ENCODE measurements at places on chromosomes 16 and 17.
A peak's percentile ranks its signal among the peaks of the same experiment; 100 is the strongest.

DNA sequence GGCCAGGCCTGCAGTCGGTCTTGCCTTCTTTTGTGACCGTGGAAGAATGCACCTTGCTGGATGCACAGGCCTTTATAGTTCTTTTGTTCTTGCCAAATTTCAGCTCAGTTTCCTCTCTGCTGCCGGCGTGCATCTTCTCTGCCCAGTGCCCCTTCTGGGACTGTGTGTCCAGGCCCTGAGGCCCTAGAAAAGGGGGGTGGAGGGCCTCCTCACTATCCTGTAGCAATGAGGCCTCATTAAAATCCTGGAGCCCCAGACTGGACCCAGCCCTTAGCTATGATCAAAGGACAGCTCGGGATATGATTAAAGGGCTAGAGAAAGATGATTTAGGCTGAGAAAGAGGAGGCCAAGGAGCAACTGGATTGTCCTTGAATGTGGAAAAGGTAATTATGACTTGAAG, 229.8 kb downstream of the SEC14L1 start:
- no peak for DNase-seq

DNA sequence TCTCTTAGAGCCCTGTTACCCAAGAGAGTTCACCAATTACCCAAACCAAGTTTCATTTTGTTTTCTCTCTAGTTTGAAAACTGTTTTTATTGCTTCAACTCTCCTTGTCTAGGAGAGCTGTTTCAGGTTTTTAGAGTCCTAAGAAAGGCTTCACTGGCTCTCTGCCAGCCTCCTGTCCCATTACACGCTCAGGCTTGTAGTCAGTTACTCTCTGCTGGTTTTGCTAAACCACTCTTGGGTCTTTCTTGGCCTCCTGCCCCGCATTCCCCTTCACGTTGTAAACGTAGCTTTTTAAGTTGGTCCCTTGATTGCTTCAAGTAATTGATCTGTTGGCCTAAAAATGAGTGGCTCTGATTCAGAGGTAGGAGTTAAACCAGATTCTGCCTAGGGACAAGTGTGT, 529.1 kb downstream of the MAF start:
- no peak for DNase-seq

DNA sequence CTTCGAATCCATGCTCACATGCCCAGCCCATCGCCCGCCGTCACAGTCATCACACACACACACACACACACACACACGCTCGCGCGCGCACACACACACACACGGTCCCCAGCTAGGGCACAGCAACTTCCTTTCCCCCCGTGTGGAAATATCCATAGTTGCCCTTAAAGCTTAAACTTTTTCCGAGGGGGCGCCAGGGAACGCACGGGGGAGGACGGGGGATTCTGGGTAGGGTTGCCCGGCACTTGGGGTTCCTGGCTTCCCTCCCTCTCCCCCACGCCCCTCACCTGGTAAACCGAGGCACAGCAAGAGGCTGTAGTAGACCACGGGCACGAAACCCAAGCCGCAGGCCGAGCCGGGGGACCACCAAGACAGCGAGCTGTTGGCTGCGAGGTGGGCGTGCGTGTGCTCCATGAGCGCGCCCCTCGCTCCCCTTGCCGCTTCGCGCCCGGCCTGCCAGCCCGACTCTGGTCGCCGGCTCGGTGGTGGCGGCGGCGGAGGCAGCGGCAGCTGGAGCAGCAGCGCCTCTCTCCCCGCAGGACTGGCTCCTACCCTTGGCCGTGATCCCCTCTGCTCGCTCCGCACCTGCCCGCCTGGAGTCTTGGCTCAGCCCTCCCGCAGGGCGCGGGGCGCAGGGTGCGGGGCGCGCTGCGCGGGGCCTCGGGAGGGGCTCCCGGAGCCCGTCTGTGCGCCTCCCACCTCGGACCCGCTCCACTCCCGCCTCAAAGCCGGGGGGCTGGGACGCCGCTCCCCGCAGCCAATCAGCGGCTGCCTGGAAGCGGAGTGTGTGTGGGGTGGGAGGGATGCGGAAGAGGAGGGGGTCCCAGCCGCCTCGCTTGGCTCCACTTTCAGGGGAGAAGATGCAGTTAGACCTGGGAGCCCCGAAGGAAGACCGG, at the start of gene GPR139:
GPR139 (minus strand) TSS at position 688 of the 896 bp plus-strand sequence; CDS start at position 414, 274 bp downstream.
- peak; percentile 11 for DNase-seq

DNA sequence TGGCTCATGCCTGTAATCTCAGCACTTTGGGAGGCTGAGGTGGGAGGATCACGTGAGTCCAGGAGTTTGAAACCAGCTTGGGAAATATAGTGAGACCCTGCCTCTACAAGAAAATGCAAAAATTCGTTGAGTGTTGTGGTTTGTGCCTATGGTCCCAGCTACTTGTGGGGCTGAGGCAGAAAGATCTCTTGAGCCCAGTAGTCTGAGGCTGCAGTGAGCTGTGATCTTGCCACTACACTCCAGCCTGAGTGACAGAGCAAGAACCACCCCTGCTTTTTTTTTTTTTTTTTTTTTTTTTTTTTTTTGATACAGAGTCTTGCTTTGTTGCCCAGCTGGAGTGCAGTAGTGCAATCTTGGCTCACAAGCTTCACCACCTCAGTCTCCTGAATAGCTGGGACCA, 34.0 kb downstream of the ITGB3 start:
- DNase-seq: no peak

DNA sequence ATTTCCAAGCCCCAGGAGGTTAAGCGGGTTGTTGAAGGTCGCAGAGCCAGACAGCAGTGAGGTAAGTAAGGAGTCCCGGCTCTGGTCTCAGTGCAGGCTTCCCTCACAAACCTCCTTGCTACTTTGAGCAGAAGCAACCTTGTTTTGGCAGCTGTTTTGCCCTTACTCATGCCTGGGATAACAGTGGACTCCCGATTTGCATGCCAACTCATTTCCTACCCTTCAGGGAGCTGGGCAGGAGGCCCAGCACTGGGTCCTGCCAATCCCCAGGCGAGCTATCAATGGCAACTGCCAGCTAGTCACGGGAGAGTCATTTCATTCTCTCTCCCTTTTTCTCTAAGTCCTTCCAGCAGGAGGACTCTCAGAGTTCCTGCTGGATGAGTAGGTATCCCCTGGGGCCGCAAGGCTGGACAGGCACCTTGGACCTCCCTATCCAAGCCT, 72.0 kb upstream of the KSR1 start:
- no peak for DNase-seq

DNA sequence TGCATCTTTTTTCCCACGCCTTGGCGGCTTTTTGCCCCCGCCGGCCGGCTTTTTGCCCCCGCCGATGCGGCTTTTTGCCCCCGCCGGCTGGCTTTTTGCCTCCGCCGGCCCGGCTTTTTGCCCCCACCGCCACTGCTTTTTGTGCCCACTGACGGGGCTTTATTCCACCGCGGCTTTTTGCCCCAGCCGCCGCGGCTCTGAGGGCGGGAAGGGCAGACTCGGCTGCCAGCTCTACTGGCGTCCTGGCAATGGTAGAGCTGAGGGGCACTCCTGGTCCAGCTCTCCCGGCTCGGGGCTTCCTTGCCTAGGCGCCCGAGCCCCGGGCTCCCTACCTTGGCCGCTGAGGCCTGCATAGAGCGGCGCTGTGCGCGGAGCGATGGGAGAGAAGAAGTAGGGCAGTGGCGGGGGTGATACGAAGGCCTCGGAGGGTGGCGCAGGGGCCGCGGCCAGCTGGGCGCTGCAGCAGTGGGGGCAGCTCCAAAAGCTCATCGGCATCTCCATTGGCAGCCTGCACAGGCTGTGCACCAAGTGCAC, 591.4 kb downstream of the TP53TG3F start:
- DNase-seq: no peak

- DNase-seq: no peak
Measured at GRCh38 chr16:84730406-84731106, 30.8 kb downstream of the USP10 start.

DNA sequence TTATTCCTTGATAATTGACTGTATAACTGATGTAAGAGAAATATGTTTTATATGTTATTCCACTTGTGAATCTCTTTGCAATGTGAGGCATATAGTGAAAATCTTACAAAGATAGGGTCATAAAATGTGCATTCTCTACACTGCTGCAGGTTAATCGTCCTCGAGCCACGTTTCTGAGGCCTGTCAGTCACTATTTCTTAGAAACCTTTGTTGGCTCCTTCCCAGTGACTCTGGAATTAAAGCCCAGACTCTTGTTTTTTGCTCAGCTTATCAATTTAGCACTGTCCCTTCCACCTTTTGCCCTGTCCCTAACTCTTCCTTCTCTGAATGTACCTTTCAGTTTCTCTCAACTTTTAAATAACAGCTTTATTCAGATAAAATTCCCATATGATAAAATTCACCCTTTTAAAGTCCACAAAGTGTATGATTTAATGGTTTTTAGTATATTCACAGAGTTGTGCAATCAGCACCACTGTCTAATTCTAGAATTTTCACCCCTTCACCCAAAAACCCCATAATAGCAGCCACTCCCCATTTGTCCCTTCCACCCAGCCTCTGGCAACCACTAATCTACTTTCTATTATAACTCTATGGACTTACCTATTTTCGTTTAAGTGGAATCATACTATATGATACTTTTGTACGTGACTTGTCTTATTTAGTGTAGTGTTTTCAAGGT, 8.6 kb downstream of the TNRC6A start:
- DNase-seq: no peak

DNA sequence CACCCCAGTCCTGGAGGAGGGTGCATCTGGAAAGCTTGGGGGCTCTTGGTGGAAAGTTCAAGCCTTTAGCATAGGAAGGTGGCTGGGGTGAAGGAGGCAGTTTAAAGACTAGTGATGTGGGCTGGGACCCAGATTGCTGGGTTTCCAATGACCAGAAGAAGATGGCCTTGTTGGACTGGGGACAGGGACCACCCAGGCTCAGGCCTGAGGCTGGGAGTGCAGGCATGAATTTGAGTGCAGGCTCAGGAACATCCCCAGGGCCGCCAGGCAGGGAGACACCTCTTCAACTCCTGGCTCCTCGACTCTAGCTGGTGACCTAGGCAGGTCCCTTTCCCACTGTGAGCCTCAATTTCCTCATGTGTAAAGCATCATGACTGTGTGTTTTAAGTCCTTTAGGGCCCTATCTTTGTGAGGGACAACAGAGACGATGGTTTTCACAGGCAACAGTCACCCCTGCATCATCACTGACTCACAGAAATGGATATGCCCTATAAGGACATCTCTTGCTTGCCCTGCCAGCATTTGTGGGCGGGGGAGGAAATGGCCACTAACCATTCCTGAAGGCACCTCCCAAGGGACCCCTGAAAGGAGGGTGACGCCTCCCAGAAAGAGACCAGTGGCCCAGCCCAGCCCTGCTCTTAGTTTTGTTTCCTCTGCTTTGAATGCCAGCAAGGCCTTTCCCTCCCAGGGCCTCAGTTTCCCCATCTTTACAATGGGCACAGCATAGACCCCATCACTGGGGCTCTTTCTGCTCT, 11.1 kb downstream of the NLRC5 start:
- DNase-seq: no peak

DNA sequence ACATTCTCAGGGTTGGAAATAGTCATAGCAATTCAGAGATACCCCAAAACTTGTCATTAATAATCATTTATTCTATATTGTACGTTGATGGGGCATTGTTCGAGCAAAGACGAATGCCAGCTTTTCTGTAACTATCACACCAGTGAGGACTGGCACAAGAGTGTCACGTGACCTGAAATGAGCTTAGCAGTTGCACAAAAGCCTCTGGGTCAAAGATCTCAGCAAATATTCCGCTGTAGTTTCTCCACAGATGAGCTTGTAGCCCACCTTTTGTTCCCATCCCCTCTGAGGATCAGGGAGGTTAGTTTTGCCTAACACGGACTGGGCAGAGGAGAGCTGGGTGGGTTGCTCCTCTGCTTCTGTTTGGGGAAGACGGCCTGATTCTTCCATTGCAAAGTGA, 18.2 kb downstream of the IRX3 start:
- no peak for DNase-seq

DNA sequence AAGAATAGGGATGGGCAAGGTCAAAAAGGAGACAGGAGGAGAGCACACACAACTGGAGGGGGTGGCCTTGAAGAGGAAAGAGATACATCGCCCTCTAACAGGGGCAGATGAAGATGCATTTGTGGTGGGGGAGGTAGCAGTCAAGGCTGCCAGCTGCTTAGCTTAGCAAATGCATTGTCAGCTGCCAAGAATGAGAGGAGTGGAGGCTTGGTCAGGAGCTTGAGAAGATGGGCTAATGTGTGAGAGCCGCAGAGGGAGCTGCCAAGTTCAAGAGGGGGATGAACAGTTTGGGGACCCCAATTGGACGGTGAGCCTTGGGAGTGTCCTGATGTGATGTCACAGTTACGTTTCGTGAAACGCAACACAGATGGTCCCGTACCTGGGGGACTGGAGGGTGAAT, 28.9 kb upstream of the GNA13 start:
- no peak for DNase-seq

- DNase-seq: no peak
Measured at GRCh38 chr17:6177941-6178694, 107.9 kb downstream of the WSCD1 start.

DNA sequence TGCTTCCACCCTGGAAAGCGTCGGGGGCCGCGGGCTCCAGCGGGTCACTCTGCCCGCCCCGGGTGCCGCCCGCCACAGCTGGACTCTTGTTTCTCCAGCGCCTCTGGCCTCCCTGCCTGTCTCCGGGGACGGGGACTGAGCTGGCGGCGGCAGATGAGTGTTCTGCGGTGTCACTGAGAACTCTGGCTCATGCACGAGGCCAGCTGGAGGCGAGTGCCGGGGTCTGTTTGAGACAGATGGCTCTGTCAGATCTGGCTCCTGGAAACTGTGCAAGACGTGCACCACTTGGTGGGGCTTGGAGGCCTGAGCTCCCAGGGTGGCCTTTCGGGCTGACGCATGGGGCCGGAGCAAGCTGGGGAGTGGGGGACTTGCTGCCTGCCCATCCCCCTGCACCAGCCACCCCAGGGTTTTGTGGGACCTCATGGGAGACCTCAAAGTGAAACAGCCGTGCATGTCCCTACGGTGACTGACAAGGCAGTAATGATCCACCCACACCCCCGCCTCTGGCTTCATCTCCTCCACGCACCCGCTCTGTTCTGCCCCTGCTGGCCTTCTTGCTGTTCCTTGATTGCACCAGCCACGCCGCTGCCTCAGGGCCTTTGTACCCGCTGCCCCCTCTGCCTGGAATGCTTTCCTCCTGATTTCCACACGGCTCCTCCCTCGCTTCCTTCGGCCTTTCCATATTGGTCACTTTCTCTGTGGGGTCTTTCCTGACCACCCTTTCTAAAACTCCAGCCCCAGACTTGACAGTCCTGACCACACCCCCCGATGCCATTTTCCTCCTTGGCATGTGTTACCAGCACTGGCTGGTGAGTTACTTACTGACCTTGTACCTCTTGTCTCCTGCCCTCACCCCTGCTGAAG, 174.9 kb upstream of the CIBAR2 start:
- DNase-seq: no peak

DNA sequence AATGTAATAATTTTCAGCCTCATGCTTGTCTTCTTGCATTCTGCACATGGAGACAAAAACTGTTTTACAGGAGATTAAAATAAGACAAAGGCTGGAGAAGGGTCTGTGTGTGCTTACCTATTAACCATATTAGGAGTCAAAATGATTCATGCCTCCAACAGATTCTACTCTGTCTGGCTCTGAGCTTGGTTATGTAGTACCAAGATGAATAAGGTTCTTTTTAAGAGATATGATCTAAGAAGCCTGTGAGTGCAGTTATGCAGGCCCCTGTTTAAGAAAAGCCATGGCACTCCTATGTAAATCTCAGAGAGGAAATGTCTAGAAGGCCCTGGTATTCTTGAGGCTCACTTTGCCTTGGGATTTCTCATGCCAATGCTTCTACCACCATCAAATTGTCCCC, 486.6 kb upstream of the CDH11 start:
- no peak for DNase-seq

- peak; percentile 64 for DNase-seq
Measured at GRCh38 chr17:78759203-78759968, 22.7 kb downstream of the CYTH1 start.
